ENCODE measurements at places on chromosomes 13 and 19. TPM values are rescaled to one million over a fixed set of nuclear protein-coding genes. Genes with fewer than 3 reads are reported as not detected.

Gene N4BP2L1
- total RNA-seq: 12.6 TPM

DNA sequence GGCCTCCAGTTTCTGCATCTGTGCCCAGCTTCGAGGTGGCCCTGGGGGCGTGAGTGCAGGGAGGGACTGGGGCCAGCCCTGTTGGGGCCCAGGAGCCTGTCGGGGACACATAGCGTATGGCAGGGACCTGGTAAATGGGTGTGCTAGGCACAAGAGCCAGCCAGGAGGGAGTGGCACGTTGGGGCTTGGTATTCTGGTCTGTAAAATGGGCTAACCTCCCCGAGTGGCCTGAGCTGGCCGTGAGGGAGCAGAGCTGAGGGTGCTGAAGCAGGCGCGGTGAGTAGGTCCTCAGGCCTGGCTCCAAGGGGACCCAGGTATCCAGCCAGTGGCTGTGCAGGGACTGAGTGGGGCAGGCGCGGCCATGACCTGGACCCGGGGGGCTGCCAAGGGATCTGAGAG lies 4.3 kb downstream of the PTOV1 start:
- no peak for DNase-seq

DNA sequence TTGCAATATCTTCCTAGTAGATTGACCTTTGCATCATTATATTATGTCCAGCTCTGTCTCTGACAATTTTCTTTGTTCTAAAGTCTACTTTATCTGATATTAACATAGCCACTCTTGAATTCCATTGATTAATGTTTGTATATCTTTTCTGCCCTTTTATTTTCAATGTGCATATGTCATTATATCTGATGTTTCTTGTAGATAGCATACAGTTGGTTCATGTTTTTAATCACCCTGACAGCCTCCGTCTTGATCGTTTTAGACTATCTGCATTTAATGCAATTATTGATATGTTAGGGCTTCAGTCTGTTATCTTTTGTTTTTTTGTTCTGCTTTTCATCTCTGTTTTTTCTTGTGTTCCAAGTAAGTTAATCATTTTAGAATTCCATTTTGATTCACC lies 159.8 kb downstream of the ENOX1 start:
- no peak for DNase-seq

GRCh38 chr13:28273919-28274318 lies 135.6 kb downstream of the PAN3 start:
- no peak for DNase-seq

GRCh38 chr13:48828962-48829411 lies 146.7 kb upstream of the FNDC3A start:
- DNase-seq: no peak

DNA sequence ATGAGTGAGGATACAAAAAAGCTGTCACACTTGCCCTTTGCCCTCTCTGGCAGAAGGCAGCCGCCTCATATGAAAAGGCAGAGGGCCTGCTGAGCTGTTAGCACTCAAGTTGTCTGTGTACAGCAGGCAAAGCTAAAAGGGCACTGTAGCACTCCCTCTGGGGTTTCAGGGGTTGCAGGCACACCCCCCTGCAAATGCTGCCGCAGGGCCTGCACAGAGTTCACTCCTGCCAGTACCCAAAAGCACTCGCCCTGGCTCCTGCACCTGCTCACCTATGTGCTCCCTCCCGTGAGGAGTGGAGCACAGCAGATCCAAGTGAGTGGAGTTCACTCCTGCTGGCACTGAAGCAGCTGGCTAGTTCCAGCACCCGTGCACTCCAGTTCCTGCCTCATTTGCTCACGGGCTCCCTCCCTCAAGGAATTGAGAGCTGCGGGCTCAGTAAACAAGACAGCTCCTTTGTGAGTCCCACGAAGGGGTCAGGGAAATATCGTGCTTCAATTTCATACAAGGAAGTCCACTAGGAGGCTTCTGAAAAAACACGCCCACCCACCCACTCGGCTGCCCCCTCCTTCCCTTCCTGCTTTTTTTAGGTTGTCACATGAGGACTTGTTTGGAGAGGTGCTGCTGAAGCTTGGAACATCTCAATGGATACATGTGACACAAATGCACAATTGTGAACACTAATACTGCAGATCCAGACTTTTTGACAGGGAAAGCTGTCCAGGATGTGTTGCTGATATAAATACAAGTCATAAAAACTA lies 9.9 kb upstream of the RCBTB2 start:
- DNase-seq: no peak

DNA sequence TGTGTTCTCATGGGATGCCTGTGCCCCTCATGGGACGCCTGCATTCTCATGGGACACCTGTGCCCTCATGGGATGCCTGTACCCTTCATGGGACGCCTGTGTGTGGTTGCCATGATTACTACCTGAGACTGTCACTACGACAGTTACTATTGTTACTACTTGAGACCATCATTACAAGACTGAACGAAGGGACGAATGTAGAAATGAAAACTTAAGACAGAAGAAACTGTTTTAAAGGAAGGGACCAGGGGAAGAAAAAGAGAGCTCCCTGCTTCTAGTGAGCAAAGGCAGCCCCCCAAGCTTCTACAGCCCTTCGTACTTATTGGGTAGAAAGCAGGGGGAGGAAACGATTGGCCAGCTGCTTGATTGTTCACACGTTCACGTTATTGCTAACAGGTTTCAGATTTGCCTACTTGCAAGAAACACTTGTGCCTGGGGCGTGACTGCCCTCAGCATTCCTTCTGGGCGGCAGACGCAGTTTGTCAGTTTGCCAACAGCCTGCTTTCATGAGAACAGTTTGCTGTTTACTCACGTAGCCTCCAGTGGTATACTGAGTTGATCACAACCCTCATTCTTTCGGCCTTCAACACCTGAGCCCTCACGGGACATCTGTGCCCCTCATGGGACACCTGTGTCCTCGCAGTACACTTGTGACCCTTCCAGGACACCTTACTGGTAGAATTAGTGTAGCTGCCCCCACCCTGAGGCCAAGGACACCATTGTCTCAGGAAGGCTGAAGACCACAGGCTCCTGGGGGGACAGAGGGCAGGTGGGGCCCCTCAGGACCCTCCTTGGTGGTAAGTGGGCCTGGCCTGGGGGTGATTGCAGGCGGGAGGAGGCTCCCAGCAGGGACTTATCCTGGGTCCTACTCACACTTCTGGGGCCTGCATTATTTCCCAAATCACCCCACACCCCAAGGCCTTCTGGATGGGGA lies 2.5 kb upstream of the S1PR4 start:
- DNase-seq: no peak

DNA sequence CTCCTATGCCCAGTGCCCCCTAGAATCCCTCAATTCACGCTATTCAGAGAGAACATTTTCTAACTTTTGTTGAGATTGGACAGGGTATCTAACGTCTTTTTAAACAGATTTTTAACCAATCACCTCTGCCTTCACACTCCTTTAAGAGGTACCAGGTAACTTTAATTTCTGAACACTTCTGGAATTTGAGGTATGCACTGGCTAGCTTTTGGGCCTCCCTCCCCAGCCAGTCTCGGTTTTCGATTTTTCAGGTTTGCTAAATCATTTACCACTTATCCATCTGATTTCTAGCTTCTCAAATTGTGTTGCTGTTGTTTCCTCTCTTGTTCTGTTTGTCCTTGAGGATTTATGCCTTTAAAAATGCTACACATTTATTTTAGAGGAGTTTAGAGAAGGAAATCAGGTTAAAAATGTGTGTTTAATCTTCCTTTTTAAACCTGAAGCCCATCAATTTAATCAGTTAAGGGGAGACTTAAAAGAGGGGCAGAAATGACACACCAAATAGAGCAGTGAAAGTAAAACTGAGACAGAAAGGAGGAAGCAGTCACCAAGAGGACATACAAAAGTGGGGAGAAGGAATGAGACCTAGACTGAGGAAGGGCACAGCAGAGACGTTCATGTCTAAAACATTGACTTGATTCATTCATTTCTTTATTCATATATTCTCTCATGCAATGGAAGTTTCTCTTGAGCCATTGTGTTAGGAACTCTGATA lies 139.6 kb upstream of the HTR2A start:
- DNase-seq: no peak

- no peak for DNase-seq
Measured at GRCh38 chr13:33351319-33351718, 65.8 kb upstream of the STARD13 start.

DNA sequence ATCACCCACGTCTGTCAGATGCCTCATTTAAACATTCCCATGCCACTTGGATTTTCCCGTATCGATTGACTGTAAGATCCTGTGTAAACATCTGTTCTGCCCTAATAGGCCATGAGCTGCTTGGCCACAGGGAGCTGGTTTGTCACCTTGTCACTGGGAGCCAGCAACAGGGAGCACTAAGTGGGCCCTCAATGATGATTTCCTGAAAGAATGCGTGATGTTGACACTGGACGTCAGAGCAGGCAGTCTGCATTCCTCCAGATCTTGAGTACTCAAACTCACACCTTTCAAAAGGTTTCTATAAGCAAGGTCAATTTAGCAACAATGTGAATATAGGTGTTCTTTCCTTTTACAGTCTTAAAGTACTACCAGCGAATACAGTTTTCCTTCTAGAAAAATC lies 78.8 kb downstream of the TUBGCP3 start:
- DNase-seq: no peak

Gene KLK8
- total RNA-seq: 8.6 TPM

GRCh38 chr19:14023404-14024235 lies 4.3 kb upstream of the RLN3 start:
- no peak for DNase-seq

GRCh38 chr19:40681039-40681438 lies 9.4 kb downstream of the NUMBL start:
- DNase-seq: no peak

Gene ZNF560
- not detected for total RNA-seq

- no peak for DNase-seq
Measured at GRCh38 chr13:98927951-98928927, 49.6 kb downstream of the DOCK9 start.

DNA sequence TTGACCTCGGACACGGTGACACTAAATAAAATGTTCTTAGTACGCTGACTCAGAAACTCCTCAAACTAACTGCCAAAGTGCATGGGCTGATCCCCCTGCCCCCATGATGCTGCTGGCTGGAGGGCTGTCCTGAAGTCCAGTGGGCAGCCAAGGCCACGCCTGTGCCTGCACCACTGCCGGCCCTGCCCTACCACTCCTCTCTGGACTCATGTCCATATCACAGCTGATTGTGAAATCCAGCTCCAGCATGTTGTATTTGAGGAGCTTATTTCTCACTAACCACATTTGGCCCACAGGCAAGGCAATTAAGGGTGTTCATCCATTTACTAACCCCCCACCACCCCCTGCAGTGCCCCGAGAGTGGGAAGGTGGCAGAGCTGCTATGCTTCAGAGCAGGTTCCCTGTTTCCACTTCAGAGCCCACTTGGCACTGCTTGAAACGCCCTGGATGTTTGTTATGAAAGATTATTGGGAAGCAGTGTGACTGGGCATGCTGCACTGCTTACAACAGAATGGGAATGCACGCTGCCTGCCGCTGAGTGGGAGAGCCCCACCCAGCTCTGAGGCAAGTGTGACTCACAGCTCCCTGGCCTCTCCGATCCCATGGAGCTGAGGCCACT lies 114.0 kb downstream of the UQCRFS1 start:
- DNase-seq: no peak

DNA sequence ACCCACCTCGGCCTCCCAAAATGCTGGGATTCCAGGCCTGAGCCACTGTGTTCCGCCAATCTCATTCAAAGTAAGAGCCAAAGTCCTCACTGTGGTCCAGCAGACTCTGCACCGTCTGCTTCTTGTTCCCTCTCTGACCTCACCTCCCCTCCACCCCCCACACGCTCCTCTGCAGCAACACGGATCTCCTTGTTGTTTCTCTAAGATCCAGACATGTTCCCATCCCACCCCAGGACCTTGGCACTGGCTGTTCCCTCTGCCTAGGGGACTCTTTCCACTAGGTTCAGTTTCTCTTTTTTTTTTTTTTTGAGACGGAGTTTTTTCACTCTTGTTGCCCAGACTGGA lies 38.4 kb downstream of the LTBP4 start:
- DNase-seq: no peak

- DNase-seq: no peak
Measured at GRCh38 chr13:23770973-23771372, 118.2 kb downstream of the MIPEP start.

DNA sequence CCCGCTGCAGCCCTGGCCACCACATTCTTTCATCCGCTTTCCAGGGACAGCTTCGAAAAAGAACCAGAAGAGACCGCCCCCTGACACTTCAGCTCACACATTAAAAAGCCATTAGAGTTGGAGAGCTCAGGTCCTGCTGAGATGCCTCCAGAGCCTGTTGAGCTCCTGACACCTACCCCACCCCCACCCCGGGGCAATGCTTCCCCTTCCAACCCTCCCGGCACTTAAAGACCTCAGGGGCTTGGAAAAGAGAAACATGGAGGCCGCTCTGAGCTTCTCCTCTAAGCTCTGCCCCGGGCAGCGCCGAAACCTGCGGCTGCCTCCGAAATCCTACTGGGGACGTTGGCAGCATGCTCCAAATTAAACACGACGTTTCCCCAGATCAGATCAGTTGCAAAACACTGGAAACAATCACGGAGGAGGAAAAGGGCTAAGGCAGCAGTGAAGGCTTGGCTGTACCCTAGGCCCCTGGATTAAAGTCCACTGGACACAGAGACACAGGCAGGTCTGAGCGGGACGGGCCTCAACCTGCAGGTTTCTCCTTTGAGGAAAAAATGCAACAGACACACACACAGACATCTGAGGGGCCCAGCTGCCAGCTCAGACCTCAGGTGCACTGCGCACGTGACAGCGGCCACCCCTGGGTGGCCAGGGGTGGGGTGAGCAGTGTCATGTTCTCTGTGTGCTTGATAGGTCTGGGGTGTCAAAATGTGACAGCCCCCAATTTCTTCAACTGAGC lies 9.6 kb downstream of the SH3GL1 start:
- DNase-seq: no peak

Gene PGLYRP1
- not detected for total RNA-seq

DNA sequence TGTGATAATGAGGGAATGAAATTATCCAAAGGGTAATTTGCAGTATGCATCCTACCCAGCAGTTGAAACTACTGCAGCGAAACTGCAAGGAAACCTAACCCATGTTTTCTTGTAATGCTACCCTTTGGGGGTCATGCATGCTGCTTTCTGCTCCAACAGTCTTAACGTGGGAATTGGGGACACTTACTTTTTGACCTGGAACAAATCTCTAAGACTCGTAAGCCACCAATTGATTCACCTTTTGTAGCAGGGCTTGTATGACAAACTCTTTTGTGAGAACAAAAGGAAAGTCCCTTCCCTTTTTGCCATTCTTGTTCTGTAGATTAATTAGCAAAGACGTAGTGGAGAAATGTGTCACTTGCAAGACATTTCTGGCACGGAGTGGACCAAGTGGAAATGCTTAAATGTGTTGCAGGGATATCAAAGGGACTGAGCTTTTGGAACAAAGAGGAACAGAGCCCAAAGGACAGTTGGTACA lies 27.4 kb downstream of the LRCH1 start:
- DNase-seq: no peak

DNA sequence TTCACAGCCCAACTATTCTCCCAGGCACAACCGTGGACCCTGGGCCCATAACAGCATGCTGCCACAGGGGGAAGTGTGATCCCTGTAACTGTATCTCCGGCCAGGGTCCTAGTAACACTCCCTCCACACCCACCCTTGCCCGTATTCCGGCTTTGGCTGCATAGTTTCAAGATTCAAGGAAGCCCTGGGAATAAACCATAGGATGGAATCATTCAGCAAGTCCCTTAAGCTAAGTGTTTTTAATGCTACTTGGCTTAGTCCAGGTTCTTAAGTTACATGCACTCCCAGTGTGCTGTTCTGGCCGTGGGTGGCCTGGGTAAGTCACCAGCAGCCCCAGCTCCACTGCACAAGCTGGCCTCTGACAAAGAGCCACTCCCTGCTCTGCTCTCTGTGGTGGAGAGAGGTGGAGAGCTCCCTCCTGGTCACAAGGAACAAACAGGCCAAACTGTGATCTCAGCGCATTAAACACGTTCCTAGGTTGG lies 532.4 kb upstream of the SGCG start:
- DNase-seq: no peak
